ENCODE measurements at places on chromosomes 6 and 20.

GRCh38 chr6:161836643-161837448, 563.0 kb upstream of the AGPAT4 start:
- no peak for ATAC-seq

- ATAC-seq, result peak; percentile 8
Measured at GRCh38 chr20:37526238-37526838, 1.3 kb downstream of the BLCAP start.

- no peak for ATAC-seq
Measured at GRCh38 chr6:13407709-13408695, 79.4 kb downstream of the GFOD1 start.

GRCh38 chr6:166605752-166606151, 19.3 kb upstream of the RAMACL start:
- no peak for ATAC-seq

GRCh38 chr6:111952821-111953540, 79.7 kb upstream of the FYN start:
- peak; percentile 95 for ATAC-seq

DNA sequence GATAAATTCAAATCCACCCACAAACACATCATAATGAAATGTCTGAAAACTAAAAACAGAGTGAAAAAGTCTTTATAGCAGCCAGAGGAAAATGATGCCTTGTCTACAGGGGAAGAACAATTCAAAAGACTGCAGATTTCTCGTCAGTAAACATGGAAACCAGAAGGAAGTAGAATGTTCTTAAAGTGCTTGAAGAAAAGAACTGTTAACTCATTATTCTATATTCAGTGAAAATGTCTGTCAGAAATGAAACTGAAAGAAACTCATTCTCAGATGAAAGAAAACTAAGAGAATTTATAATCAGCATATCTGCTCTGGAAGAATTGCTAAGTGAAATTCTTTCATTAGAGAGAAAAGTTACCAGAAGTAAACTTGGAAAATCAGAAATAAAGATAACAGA, 416.1 kb downstream of the TBC1D32 start:
- ATAC-seq, result no peak

GRCh38 chr6:90448836-90449235, 138.0 kb downstream of the MAP3K7 start:
- no peak for ATAC-seq

DNA sequence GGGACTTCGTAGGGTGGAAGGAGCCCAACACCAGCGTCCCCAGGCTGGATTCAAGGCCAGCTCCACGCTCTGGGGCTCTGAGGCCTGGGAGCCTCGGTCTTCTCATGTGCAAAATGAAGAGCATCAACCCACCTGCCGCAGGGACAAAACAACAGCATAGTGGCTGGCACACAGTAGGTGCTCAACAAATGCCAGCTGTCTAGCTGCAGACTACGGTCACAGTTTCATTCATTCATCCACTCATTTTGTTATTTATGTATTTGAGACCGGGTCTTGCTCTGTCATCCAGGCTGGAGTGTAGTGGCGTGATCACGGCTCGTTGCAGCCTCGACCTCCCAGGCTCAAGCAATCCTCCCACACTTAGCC, 60.7 kb downstream of the CEBPB start:
- peak; percentile 8 for ATAC-seq

DNA sequence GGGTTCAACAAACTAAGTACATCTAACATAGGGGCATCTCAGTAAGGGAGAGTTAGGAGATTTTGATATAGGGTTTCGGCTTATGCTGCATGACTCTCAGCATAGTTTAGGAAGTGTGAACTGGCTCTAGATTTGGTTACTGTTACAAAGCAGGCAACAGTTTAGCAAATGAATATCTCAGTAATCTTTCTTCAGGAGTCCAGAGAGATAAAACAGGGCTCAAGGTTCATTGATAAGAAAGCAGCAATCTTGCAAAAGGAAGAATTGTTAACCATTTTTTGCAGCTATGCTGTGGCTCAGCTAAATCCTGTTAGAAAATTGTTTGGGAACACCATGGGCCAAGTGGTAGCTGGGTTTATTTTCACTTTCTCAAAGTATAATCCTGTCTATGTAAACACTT, 161.3 kb downstream of the MEI4 start:
- no peak for ATAC-seq

- ATAC-seq, result no peak
Measured at GRCh38 chr20:44425923-44426322, 49.8 kb upstream of the TTPAL start.

DNA sequence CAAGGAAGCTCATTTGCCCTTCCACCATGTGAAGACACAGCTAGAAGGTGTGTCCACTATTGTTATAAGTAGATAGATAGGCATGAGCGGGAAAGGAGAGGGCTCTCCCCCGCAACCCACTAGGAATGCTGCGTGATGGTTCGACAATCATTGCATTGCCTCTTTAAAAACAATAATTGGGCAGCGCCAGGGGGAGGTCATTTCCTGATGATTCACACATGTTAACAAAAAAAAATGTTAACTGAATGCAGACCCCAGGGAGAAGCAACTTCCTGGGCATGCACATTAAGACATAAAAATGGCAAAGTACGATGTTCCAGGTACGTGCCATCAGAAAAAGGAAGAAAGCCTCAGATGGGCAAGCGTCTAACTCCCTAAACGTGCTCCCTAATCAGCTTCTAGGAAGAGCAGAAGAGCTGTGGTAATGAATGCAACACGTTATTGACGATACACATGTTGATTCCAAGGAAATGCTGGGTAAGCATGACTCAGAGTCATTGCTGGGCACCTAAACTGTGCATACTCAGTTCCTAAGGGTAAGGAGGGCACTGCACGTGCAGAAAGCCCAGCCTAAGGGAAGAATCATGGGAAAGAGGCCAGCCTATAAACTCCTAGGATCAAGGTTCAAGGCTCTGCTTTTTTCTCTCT, 113.7 kb downstream of the FAM217A start:
- ATAC-seq, result peak; percentile 28

GRCh38 chr6:102204351-102204750, 810.8 kb downstream of the GRIK2 start:
- ATAC-seq, result peak; percentile 35

DNA sequence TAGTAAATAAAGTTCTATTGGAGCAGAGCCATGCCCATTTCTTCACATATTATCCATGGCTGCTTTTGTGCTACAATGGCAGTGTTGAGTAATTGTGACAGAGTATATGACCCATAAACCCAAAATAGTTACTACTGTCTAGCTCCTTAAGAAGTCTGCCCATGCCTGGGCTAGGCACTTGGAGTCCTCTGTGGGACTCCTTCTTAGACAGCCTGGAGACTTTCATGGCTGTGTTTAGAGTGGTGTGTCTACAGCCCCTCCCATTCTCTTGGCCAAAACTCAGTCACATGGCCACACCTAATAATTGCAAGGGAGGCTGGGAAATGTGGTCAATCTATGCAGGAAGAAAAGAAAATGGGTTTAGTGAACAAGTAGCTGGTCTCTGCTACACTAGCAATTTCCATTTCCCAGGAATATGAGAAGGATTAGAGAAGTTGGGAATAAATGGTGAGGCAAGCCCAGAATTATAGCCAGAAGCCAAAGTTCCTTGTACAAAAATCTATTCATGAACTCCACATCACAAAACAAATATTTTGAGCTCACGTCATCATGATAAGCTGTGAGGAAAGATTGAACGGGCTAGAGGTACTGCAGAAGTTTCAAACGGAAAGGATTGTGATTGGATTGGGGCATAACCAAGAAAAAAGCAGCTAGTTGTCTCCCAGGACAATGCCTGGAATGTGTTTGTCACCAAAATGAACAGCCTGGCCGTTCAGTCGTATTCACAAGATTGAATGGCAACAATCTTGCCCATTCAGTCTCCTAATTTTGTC, 251.8 kb upstream of the PLN start:
- ATAC-seq, result no peak

GRCh38 chr6:123333000-123333756, 303.6 kb downstream of the TRDN start:
- ATAC-seq, result no peak

GRCh38 chr20:63280929-63281545, 8.4 kb downstream of the ARFGAP1 start:
- peak; percentile 13 for ATAC-seq

DNA sequence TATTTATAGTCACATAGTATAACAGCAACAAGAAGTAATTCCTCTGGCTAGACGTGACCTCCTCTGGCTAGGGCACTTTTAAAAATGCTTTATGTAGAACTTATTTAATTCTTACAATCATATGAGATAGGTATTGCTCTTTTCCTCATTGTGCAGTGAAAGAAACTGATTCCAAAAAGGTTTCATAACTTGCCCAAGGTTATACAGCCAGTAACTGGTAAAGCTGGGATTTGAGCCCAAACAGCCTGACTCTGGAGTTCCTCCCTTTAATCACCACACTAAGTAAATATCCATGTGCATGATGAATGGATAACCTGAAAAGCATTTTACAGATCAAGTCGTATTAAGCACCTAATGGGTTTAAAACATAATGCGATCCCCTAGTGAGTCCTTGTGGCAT, 214.6 kb downstream of the PRL start:
- no peak for ATAC-seq

DNA sequence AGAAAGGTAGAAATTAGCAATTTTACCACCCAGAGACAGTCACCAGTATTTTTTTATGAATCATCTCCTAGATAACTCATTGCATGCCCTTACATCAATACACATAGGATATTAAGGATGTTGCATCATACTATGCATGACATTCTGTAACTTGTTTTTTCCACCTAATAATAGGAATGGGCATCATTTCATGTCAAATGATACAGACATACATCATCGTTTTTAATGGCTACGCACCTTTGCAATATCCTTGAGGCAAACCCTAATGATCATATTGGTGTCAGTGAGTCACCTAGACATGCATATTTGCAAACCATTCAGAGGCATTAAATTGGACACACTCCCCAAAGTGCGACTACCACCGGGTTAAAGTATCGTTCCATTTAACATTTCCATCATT, 309.7 kb upstream of the AGPAT4 start:
- ATAC-seq, result peak; percentile 41

DNA sequence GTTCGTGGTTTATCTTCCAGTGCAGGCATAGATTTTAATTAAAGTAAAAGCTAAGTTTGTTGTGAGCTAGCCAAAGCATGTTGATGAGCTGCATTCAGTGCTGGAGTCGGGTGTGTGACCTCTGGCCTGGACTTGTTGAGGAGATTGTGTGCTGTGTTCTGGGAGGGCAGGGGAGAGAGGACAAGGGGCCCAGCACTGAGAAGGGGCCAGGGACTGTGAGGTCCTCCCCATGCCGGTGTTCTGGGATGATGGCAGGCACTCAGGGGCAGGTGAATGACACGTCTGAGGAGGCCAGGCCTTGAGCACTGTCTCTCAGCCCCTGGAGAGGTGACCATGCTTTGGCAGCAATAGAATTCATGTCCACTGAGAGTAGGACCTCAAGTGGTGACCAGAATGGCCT, 97.9 kb downstream of the FOXF2 start:
- ATAC-seq, result no peak

DNA sequence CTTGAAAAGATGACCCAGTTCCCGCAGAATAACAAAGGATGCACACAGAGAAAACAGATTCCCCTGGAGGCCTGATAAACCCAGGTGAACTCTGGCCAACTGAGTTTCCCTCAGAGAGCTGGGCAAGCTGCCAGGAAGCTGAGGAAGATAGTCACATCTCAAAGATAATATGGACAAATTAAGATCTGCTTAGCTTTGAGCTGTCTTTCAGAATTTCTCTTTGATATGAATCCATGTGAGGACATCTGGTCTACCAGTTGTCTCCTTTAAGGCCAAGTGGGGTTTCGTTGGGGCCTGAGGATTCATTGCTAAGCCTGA, 59.5 kb downstream of the ID4 start:
- no peak for ATAC-seq

DNA sequence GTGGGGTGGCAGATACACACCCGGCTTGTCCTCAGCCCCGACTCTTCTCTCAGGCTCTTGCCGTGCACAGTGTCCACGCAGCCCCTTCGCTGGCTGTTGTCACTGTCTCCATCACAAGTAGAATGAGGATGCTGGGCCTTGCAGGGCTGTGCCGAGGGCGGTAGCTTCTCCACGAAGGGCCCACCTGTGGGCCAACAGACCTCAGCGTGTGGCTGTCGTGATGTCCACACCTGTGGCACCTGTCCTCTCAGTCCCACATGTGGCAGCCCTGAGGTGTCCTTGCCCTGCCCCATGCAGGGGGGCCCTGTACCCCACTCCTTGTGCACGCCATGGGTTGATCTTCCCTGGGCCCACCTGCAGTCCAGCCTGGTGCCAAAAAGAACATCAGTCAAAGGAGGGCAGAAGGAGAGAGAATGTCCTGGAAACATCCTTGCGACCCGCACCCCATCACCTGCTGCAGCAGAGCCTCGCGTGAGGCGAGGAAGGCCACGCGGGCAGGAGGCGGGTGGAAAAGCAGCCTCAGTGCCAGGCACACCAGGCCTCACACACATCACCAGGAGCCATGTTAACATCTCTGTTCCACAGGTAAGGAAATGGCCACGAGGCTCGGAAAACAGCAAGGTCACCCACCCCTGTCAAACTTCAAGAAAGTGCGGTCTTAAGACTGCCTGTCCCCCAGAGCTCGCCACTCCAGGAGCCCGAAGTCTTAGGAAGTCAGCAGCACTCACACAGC, 22.3 kb upstream of the AFDN start:
- no peak for ATAC-seq

- ATAC-seq, result peak; percentile 90
Measured at GRCh38 chr20:60695226-60696000, 556.6 kb upstream of the CDH4 start.

DNA sequence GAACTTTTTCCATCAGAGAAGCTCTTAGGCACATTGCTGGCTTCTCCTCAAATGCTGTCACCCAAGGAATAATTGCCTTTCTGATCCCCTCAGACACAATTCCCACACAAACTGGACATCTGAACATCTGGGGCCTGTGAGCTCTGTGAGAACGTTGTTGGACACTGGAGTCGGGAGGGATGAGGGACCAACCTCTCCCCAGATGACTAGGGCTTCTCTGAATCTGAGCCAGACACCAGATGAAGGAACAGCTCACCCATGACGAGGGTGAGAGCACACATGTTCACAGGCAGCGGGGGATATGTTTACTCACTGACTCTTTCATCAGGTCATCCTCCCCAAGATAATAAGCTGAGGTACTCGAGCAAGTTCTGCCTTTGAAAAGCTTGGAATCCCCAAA, 283.9 kb upstream of the SUPT3H start:
- ATAC-seq, result peak; percentile 60

GRCh38 chr6:33018904-33019303, 9.5 kb upstream of the HLA-DOA start:
- peak; percentile 91 for ATAC-seq

DNA sequence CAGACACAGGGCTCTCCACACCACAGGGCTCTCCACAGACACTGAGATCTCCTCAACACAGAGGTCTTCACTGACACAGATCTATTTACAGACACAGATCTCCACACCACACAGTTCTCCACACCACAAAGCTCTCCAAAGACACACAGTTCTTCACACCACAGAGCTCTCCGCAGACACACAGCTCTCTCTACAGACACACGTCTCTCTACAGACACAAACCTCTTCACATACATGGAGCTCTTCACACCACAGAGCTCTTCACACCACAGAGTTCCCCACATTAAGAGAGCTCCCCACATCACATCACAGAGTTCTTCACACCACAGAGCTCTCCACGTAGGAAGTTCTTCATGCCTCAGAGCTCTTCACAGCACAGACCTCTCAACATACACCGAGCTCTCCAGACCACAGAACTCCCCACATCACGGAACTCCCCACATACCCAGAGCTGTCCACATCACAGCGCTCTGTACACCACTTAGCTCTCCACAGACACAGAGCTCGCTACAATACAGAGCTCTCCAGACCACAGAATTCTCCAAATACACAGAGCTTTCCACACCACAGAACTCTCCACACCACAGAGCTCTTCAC, 53.9 kb downstream of the ERMARD start:
- no peak for ATAC-seq

GRCh38 chr20:1377341-1377871, 15.4 kb downstream of the FKBP1A start:
- ATAC-seq, result no peak
